ENCODE measurements at places on chromosomes 5 and 9. TPM values are rescaled to one million over a fixed set of nuclear protein-coding genes. Genes with fewer than 3 reads are reported as not detected.

DNA sequence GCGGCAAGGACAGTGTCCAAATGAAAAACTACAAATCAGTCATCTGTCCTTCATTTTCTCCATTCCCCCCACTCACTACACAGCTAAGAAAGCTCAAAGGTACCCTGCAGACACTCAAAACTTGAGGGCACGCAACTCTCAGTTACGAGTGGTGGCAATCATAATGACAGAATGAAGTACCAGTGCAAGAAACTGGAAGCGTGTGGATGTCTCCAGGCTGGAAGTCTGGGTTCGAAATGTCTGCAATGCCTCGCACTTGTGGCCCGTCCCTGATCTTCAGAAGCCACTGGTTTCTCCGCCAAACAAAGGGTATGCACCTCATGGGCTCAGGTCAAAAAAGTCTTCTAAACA is 597 bp upstream of the CENPH start:
- no peaks in the 10 kb centered on the region for H3K36me3 ChIP-seq
- DNase-seq = no peak
- H3K4me1 ChIP-seq = peaks cover 16% of the 10 kb centered on the region
- H3K27me3 ChIP-seq = no peaks in the 10 kb centered on the region
- H3K4me3 ChIP-seq = peak overlapping the region; percentile 62
- peak overlapping the region; percentile 82 for H3K27ac ChIP-seq

DNA sequence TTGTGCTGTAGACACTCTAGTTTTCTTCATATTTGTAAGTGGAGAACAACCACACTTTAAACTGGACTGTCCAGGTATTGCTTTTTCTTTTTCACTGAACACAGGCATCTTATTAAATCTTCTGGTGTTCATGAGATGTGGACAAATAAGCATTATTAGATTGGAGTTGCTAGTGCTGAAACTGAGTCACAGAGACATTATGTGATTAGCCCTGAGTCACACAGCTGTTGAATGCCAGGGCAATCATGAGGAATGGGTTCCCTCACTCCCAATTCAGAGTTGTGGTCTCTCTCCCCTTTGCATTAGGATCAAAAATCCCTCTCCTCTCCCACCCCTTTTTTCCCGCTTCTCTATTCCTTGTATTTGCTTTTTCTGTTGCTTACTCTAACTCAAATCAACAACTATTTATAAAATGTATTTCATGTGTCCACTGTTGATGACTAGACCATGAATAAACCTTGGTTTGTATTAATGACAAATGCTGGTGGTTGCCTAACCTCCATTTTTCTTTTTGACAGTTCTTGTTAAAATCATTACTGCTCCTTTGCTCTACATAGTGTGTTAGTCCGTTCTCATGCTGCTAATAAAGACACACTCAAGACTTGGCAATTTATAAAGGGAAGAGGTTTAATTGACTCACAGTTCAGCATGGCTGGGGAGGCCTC is 738.2 kb downstream of the BRINP1 start:
- DNase-seq = no peak
- H3K27me3 ChIP-seq = no peaks in the 10 kb centered on the region
- H3K4me1 ChIP-seq = no peaks in the 10 kb centered on the region
- no peak overlapping the region for H3K4me3 ChIP-seq
- no peak overlapping the region for H3K27ac ChIP-seq

- H3K27ac ChIP-seq = no peak overlapping the region
- H3K4me1 ChIP-seq = peaks cover 13% of the 10 kb centered on the region
- no peaks in the 10 kb centered on the region for H3K27me3 ChIP-seq
- no peak for DNase-seq
- no peaks in the 10 kb centered on the region for H3K36me3 ChIP-seq
Measured at GRCh38 chr5:172782169-172783039, 11.4 kb upstream of the DUSP1 start.

Gene PCDHA3
- 1.2 TPM for total RNA-seq

Gene CTXN3
- total RNA-seq = not detected

Measured in esophagus muscularis mucosa (tissue), 4 donors.